ENCODE measurements at places on chromosomes 5 and 9.

DNA sequence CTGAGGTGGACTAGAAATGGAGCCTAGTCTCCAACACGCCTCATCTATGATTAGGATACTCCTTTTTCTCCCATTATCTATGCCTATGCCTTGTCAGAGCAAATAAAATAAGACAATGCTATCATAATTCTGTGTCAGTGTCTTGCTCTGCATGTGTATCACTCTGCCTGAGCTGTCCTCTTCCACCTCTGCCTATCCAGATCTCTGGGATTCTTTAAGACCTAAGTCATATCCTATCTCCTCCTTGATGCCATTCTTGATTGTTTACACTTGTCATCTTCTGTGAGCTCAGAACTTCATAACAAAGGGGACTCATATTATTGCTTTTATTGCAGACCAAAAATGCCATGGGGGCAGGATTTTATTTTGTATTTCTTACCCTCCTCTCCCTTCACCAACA is 351.2 kb upstream of the C9orf72 start:
- no peak for DNase-seq

- DNase-seq: no peak
These were observed 520.1 kb downstream of the CHSY3 start for GRCh38 chr5:130424341-130424740.

DNA sequence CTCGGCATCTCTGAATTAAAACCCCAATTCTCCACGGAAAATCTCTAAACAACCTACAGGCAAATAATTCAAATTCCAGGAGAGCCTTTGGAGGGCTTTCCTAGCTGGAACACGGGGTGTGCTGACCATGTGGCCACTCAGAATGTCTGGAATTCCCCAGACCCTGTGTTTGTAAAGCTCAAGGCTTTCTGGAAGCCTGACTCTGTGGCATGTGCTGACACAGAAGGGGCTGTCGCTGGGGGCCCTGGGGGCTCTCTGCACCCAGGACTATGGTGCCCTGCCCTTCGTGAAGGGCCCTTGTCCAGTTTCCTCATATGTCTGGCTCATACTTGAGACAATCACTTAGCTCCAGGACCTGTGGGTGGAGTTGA is 29.0 kb upstream of the BOD1 start:
- no peak for DNase-seq

DNA sequence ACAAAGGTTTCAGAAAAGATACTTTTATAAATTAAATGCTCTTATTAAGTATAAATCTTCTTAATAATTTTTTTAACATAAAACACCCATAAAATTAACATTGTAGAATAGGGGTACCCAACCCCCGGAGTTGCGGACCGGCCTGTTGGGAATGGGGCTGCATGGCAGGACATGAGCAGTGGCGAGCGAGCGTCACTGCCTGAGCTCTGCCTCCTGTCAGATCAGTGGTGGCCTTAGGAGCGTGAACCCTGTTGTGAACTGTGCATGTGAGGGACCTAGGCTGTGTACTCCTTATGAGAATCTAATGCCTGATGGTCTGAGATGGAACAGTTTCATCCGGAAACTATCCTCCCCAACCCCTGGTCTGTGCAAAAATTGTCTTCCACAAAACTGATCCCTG is 35.3 kb downstream of the CLINT1 start:
- DNase-seq: no peak

DNA sequence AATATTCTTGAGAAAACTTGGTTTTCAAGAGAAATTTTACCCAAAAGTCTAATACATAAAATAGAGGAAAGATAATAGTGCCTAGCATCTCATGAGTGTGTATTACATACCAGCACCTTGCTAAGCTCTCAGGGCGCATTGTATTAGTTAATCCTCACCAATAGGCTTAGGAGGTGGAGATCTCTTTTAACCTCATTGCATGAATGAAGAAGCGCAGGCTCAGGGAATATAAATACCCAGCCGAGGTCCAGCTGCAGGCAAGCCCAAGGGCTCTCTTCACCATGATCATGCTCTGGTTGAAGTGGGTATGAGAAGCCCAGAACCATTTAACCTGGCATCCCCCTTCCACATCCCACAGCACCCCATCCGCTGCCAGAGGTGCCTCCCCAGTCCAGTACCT is 46.0 kb downstream of the CAMK2A start:
- no peak for DNase-seq

DNA sequence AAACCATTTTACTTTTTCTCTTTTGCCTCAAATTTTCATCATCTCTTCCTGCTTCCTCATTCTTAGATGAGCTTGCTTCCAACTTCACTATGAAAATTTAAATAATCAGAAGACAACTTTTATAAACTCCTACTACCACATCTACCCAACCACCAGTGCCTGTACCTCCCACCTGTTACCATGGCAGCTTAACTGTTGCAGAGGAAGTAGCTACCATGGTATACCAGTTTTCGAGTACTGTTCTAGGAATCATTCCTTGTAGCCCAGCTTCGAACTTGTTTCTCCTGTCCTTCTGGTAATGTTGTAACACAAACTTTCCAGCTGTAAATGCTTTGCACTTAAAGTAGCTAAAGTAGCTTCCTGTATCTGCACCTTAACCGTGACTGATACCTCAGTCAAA is 266.8 kb upstream of the NREP start:
- DNase-seq: no peak

DNA sequence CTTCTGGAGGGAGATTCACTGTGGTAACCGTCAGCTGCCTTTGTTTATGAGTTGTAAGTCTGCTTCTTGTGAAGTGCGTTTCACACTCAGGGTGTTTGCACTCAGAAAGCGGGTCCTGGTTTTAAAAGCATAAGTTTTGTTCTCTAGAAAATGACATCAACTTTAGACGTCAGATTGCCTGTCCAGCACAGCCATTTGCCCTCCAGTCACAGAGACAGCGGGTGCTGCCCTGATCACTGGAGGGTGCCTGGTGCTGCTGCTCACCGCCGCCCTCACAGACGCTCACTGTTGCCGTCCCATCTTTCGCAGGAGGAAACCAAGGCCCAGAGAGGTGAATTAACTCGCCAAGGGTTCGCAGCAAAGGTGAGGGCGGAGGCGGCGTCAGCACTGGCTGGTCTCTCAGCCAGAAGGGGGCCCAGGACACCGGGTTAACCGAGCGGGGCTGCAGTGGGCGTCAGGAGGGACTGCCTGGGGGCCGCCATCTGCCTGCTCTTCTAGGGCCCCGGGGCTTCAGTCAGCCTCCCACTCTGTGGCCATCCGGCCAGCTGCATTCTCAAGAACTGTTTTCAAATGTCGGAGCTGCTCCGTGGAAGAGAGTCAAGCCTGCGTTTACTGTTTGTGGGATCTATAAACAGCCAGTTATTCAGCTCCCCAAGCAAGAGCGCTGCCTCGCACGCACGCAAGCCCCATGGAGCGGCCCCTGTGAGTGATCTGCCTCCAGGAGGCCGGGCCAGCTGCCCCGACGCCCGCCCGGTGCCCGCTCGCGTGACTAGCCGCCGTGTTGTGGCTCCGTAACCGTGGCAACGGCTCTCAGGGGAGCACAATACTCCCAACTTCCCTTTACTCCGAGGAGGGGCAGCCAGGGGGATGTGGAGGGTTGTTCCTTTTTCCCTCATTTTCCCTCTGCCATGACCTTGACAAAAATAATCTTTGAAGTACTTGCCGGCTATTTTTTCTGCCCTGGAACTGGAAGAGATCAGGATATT is 43.4 kb upstream of the EXOC3 start:
- peak; percentile 98 for DNase-seq

- no peak for DNase-seq
These were observed 716.1 kb upstream of the WWC1 start for GRCh38 chr5:167575330-167575729.

All from hematopoietic multipotent progenitor cell treated with erythropoietin and hydrocortisone succinate and interleukin-3 and kit ligand, for 4 days (in vitro differentiated cells).